ENCODE measurements at places on chromosomes 1 and 21.

DNA sequence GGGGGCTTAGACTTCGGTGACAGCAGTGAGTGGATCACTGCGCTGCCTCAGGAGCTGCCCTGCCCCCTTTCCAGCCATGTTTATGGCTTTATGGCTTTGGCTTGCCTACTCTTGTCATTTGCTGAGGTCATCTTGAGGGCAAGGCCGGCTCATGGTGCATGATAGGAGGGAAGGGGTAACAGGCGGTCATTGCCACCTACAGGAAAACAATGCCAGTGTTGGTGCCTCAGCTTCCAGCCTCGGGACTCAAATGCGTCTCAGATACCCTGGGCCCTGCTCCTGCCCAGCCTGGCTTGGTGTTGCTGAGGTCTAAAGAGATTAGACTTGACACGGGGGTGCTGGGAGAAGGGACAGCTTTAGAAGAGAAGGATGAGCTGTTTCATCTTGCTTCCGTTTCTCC is 14.5 kb downstream of the KDF1 start:
- DNase-seq = no peak

DNA sequence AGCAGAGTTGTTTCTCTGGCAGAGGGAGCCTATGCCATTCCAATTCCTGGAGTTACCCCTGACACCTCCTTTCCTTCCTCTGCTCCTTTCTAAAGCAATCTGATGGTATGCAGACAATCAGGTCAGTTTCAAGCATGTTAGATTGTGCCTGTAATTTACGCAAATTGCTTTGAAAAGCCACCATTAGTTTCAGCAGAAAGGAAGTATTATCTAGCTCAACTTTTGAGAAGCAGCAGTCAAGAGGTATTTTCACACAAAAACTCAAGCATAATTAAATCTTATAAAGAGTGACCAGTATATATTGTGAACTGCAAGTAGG is 2.2 kb downstream of the ERRFI1 start:
- DNase-seq = no peak

DNA sequence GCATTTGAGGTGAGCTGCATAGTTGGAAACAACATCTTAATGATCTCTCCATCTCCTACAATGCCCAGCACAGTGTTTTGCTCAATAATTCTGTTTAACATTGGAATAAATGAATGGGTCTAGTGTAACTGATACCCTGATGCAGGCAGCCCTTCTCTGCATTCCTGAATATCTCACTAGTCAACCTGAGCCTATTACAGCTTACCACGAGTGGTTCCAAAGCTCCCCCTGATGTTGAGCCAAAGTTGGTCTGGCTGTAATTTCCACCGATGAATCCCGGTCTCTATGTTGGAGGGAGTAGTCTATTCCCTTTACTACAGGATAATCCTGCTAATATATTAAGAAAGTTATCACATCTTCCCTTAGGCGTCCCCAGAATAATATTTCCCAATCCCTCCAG is 63.8 kb downstream of the ZBTB18 start:
- no peak for DNase-seq

GRCh38 chr21:26171258-26172100 is 909 bp upstream of the APP start:
- no peak for DNase-seq

DNA sequence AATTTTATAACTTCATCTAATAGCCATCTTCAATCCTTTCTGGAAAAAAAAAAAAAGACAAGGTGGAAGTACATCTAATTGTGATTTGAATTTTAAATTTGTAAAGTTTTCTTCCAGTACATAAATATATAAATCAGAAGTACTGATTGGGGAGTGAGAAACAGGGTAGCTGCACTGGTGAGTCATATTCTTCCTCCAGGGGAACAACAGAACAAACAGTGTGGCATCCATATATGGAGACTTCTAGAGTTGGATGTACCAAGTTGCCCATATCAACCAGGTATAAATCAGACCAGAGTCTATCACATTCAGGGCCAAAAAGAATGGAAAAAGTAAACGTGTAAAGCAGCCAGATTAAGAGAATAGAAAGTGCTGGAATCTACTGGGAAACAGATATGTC is 66.0 kb upstream of the NRIP1 start:
- DNase-seq = no peak

- DNase-seq = no peak
These were observed 34.4 kb upstream of the COP1 start for GRCh38 chr1:176241385-176242015.

DNA sequence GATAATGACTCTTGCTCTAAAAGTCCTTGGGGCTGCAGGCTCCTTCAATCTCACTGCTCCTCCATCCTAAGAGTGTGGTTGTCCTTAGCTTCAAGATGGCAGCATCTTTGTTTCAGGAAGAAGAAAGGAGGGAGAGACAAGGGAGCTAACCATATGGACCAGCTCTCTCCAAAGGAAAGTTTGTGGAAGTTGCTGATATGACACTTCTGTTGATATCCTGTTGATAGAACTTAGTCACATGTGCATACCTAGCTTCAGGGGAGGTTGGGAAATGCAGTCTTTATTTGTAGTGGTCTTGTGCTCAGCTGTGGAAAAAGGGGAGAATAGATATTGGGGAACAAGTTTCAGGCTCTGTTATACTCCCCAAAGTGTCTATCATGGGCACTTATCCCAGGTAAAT is 186.9 kb downstream of the GIPC2 start:
- DNase-seq = no peak

DNA sequence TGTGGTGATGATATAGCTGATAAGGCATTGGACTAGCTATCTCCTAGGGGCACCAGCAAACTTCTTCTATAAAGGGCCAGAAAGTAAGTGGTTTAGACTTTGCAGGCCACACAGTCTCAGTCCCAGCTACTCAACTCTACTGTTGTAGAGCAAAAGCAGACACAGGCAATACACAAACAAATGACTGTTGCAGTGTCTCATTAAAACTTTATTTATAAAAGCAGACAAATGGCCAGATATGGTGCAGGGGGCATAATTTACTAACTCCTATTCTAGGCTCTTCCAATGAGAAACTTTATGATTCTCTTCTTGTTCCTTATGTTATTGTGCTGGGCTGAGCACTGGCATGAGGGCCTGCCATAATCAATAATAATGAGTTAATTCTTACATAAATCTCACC is 176.8 kb upstream of the POU3F1 start:
- no peak for DNase-seq

- DNase-seq = no peak
These were observed 3.4 kb upstream of the CROCC start for GRCh38 chr1:16918371-16918770.

DNA sequence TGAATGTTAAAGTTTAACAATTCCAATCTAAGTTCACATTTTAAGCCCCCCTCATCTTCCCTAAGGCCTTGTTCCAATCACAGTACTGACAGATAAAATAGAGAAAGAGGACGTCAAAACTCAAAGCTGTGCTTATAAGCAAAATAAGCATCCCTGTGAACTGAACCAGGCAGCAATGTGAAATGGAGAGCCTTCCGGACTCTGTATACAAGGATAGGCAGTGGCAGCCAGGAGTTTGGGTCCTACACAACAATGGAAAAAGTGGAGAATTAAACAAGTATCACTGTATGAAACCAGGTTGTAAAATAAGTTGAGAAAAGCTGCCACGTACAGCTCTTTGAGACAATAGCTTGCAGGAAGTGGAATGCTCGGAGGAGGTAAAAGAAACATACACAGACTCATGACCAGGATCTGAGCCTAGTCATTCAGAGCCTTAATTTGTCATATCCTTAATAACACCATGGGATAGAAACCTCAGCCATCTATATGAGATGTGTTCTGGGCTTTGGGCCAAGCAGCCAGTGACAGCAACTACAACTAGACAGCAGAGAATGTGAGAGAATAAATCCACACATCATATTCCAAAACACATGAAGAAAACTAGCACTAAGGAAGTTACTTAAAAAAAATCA is 55.2 kb upstream of the PALMD start:
- DNase-seq = no peak

DNA sequence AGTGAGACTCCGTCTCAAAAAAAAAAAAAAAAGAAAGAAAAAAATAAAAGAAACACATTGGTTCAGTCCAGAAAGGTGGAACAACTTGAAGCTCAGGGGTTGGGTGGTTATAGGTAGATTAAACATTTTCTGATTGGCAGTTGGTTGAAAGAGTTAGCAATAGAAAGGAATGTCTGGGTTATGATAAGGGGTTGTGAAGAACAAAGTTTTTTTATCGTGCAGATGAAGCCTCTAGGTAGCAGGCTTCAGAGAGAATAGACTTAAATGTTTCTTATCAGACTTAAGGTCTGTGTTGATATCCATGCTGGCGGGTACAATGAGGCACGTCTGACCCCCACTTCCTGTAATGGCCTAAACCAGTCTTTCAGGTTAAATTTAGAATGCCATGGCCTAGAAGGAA is 45.0 kb upstream of the PDE9A start:
- no peak for DNase-seq
